Tibial nerve (tissue), 4 donors: ENCODE measurements at places on chromosomes 4 and X. TPM values are rescaled to one million over a fixed set of nuclear protein-coding genes. Genes with fewer than 3 reads are reported as not detected.
A peak's percentile ranks its signal among the peaks of the same experiment; 100 is the strongest.

- H3K27me3 ChIP-seq, result peaks cover 26% of the 10 kb centered on the region
- H3K27ac ChIP-seq, result no peak overlapping the region
- no peak for DNase-seq
- H3K36me3 ChIP-seq, result no peaks in the 10 kb centered on the region
- no peak overlapping the region for H3K4me3 ChIP-seq
Observed at GRCh38 chr4:5018603-5019002, 655 bp downstream of the CYTL1 start.

DNA sequence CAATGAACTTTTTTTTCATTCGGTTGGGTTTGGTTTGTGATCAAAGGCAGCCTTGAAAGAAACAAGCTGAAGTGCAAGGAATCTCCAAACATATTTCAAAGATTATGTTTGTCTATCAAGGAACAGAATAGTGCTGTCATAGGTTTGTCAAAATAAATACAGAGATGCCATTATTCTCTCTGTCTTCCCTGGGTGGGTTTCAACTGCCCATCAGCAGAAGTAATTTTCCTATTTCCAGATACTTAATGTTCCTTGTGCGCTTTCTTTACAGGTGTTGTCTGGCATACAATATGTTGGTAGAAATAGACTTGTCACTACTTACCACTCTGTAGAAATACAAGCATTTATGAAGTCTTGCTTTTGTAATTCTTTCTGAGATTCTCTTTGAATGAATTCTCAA is 294.9 kb downstream of the PDHA2 start:
- no peak overlapping the region for H3K27ac ChIP-seq
- no peaks in the 10 kb centered on the region for H3K4me1 ChIP-seq
- no peak for DNase-seq
- H3K27me3 ChIP-seq, result no peaks in the 10 kb centered on the region

DNA sequence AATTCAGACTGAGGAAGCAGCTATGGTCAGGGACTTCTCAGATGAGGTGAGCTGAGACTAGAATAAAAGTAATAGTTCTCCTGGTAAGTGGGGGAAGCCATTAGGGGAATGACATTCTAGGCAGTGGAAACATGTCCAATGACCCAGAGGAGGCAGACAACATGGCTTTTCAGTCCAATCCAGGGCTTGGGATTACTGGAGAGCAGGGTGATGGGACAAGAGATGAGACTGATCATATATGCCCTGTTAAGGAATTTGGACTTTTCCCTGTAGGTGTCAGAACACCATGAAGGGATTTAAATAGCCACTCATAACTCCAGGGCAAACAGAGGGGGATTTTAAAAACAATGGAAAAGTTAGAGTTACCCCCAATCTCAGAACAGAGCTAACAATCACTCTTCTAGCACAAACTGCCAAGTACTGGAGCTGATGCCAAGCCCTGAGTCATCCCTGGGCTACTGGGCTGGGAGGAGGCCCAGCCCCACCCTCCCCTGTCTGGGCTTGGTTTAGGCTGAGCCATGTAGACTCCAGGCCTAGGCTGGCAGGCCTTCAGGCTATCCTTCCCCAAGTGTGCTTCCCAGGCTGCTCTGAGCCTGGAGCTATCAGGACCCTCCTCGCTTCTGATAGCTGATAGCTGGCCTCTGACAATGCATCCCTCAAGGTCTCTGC is 22.7 kb upstream of the MSN start:
- peak overlapping the region; percentile 53 for H3K27ac ChIP-seq
- H3K4me1 ChIP-seq, result peaks cover 22% of the 10 kb centered on the region
- no peaks in the 10 kb centered on the region for H3K27me3 ChIP-seq
- no peak overlapping the region for H3K4me3 ChIP-seq
- H3K36me3 ChIP-seq, result no peaks in the 10 kb centered on the region

DNA sequence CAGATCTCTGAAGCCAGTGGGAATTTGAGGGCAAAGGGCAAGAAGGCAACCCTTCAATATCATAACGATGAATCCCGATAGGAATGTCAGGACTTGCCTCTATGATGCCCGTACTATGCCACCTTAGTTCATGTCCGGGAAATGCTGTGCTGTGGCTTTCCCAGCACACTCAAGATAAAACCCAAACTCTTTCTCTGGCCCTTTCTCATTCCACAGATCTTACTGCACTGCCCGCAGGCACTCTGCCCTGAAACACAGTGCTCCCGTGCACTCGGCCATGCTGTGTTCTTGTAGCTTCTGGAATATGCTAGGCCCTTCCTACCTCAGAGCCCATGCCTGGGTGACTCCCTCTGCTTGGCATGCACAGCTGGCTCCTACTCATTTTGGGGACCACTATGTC is 26.3 kb downstream of the SORCS2 start:
- no peaks in the 10 kb centered on the region for H3K4me1 ChIP-seq
- no peaks in the 10 kb centered on the region for H3K36me3 ChIP-seq
- no peaks in the 10 kb centered on the region for H3K27me3 ChIP-seq
- no peak overlapping the region for H3K27ac ChIP-seq
- no peak overlapping the region for H3K4me3 ChIP-seq
- DNase-seq, result no peak

CPEB2 gene
- 33.4 TPM for total RNA-seq
